ENCODE measurements at places on chromosomes 2 and 18. TPM values are rescaled to one million over a fixed set of nuclear protein-coding genes. Genes with fewer than 3 reads are reported as not detected.

SUPT7L gene
- 34.5 TPM for total RNA-seq

NCKAP5 gene
- not detected for total RNA-seq

LYG2 gene
- total RNA-seq: not detected

RAD51AP2 gene
- total RNA-seq: not detected

TBR1 gene
- total RNA-seq: 0.05 TPM

ARPC2 gene
- total RNA-seq: 788 TPM

PRPF40A gene
- 127 TPM for total RNA-seq

ACYP2 gene
- total RNA-seq: 12.1 TPM

NEB gene
- total RNA-seq: 0.64 TPM

LIMS1 gene
- 65.4 TPM for total RNA-seq

ERFE gene
- 0.11 TPM for total RNA-seq

ALLC gene
- total RNA-seq: not detected

FNDC4 gene
- not detected for total RNA-seq

ICA1L gene
- 6.2 TPM for total RNA-seq

POTEE gene
- total RNA-seq: 3.4 TPM

SRD5A2 gene
- total RNA-seq: 0.05 TPM

ACOXL gene
- 2.8 TPM for total RNA-seq

HMSD gene
- 1.2 TPM for total RNA-seq

HSBP1L1 gene
- total RNA-seq: 7.0 TPM

POTEI gene
- not detected for total RNA-seq

UGT1A10 gene
- not detected for total RNA-seq

ANKRD36C gene
- 83.0 TPM for total RNA-seq

HOXD4 gene
- total RNA-seq: not detected

SERPINB7 gene
- total RNA-seq: not detected

RTKN gene
- total RNA-seq: 0.36 TPM

DSC3 gene
- not detected for total RNA-seq
